ENCODE measurements at places on chromosomes 1 and 21. TPM values are rescaled to one million over a fixed set of nuclear protein-coding genes. Genes with fewer than 3 reads are reported as not detected.

DNA sequence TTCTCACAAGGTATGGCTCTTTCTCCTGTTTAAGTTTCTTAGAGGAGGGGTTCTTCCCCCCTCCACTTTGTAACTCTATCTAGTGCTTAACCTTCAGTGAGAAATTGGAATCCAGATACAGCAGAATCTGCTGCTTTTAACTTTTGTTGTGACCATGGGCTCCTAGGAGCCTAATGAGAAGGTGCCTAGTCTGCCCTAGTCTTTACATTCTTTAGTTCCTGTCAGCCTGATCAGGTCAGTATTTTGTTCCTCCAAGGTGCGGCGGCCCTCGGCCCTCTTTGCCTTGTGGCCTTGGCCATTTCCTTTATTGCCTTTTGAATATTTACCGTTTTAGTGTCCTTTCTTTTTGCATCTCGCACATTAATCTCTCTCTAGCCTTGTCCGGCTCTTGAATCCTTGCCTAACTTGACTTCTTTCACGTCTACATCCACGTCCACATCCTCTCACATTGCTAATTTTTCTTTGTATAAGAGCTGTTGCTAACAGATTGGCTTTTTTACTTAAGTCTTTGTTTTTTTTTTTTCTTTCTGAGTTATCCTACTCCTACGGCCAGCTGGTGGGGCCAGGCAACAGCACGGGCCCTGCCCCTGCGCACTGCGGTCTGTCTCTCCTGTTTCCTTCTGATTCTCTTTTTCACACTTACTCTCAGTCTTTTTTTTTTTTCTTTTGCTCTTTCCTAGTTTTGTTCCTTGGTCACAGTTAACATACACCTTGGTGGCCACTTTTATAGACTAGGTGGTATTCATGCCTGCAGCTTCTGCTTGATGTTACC is 49.0 kb downstream of the SFPQ start:
- DNase-seq: no peak

DNA sequence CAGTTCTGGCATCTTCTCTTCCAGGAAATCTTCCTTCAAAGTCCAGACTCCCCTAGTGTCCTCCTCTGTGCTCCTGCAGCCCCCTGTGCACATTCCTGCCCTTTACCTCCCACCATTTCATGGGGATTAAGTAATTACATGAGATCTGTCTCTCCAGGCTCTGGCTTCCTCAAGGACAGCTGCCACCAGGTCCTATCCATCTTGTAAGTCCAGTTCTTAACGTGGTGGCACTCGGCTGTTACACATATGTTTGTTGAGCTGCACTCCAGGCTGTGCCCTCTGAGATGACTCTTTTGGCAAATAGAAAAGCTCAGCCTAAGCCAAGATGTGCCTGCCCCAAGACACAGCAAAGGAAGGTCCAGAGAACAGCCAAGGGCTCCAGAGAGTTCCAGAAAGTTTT is 57.4 kb upstream of the CAMK1G start:
- no peak for DNase-seq

Gene PSEN2
- total RNA-seq: 31.3 TPM

Gene PCSK9
- 4.5 TPM for total RNA-seq

- DNase-seq: no peak
Measured at GRCh38 chr1:222643606-222643937, 25.7 kb downstream of the MIA3 start.

DNA sequence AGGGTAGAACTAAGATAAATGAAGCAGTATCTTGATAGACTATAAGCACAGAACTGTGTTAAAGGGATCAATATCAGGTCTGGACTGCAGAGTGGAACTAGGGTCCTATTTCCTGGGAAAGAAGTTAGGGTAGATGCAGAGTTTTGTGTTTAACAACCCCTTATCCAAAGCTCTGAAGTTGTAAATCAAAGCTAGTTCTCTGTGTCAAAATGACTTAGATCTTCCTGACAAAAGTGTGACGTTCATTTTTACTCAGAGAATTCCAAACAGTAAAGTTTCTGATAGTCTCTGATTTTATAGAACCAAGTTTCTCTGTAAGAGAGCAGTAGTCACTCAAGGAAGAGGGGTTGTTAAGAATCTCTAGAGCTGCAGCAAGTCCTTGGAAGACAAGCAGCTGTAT is 8.3 kb downstream of the NUCKS1 start:
- no peak for DNase-seq

Gene FOXD2
- total RNA-seq: 0.21 TPM

- no peak for DNase-seq
Measured at GRCh38 chr1:225908013-225908640, 15.9 kb downstream of the PYCR2 start.

GRCh38 chr1:103525607-103526507 is at the start of gene RNPC3:
TSS of gene RNPC3 (plus strand) at chr1:103525699. CDS start at chr1:103526071, 372 bp downstream.
- peak; percentile 74 for DNase-seq

Gene SYNC
- total RNA-seq: 2.7 TPM

- peak; percentile 25 for DNase-seq
Measured at GRCh38 chr21:42558846-42559245, 45.2 kb downstream of the SLC37A1 start.

- no peak for DNase-seq
Measured at GRCh38 chr1:230702934-230703678, 10.8 kb downstream of the AGT start.

Gene ADCY10
- not detected for total RNA-seq

DNA sequence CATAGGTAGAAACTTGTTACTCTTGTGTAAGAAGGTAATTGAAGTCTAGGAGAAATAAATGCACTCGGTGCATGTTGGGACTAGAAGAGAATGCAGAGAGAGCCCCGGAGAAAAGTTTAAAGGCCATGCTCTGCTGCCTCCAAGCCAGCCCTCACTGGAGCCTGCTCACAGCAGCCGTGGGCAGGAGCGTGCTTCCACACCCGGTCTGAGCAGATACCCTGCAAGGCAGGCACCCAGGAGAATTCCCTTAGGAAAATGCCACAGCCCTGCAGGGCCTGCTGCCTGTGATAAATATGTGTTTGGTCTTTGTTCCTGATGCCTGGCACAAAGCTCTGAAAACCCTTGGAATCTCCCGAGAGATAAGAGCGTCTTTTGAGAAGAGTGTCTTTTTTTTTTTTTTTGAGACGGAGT is 22.8 kb downstream of the C2CD2 start:
- DNase-seq: no peak

DNA sequence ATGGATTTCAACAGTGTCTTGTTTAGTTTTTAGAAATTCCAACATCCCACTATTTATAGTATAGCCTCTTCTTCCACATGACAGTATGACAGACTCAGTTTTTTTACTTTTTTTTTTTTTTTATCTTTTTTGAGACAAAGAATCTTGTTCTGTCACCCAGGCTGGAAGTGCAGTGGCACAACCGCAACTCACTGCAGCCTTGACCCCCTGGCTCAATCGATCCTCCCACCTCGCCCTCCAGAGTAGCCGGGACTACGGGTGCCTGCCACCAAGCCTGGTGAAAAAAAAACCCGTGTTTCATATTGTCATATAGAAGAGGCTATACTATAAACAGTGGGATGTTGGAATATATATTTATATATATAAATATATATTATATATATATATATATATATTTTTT is 1.2 kb upstream of the DR1 start:
- no peak for DNase-seq

DNA sequence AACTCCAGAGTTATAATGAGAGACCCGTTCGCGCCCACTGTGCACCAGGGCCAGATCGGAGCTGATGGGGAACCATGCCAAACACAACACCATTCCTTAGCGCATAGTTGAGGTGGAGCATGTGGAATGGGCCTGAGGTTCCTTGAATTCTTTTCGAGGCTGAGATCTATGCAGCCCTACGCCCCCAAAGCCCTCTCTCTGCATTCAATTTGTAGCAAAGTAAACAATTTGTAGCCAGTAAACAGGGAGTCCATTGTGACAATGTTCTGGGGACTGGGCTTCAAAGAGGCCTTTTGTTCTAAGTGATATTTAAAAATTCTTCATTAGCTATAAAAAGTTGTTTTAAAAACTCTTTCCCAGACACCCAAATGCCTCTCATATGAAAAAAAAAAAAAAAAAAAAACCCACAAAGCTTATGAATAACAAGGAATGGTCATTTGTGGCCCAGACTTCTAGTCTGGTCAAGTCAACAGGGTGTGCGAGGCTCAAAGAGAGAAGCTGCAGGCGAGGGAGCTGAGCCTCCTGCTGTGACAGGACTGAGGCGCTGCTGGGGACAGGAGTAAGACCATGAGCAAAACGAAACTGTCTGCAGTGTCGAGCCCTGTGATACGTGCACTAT is 30.6 kb upstream of the KCNE2 start:
- DNase-seq: no peak

GRCh38 chr1:53731779-53732305 is 7.1 kb downstream of the GLIS1 start:
- DNase-seq: no peak

Gene NTRK1
- not detected for total RNA-seq

- DNase-seq: peak; percentile 93
Measured at GRCh38 chr1:15680561-15681348, 3.4 kb upstream of the PLEKHM2 start.

DNA sequence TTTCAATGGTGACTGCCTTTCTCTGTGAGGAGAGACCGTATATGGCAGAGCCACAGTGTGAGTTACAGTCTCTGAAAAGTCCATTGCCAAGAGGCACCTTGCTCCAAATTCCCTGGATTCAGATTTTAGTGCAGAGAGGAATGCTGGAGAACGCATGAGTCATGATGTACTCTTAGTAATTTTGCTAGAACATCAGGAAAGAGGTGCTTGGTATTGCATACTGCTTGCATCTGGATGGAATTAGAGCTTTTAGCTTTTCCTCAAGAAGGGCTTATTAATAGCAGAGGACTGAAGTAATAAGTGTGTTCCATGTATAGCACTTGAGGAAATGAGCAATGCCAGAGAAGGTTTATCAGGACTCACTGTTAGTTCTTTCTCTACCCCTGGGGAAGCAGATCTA is 40.5 kb upstream of the AKT3 start:
- no peak for DNase-seq
